ENCODE measurements at places on chromosomes 5 and 9. TPM values are rescaled to one million over a fixed set of nuclear protein-coding genes. Genes with fewer than 3 reads are reported as not detected.

SLC31A1 gene
- total RNA-seq, result 21.6 TPM

TRIM7 gene
- 12.6 TPM for total RNA-seq

MAMDC2 gene
- total RNA-seq, result 18.4 TPM

DNA sequence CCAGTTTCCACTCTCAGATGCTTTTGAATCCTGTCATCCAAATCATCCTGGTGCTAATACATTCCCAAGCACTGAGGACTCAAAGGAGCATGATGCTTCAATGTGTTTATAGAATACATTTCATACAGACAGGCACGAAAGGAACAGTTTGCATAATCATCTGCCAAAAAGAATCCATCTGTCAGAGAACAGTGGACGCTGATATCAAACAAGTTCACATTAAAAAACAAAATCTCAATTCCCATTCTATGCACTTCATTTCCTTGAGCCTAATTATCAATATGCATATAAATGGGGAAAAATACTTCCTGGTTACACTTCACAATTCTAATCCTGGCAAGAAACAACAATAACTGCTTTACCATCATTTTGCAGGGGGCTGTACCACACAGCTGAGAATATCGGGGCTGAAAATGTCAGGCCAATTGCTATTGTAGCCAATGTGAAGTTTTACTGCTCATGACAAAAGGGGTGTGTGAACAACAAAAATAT is 125.5 kb upstream of the FAM174A start:
- no peak overlapping the region for H3K4me3 ChIP-seq
- no peaks in the 10 kb centered on the region for H3K36me3 ChIP-seq
- H3K27me3 ChIP-seq, result no peaks in the 10 kb centered on the region
- no peak for DNase-seq
- H3K27ac ChIP-seq, result no peak overlapping the region

PCDHGA12 gene
- 13.5 TPM for total RNA-seq

GRCh38 chr9:16960084-16960483 is 89.6 kb upstream of the BNC2 start:
- no peaks in the 10 kb centered on the region for H3K36me3 ChIP-seq
- H3K27me3 ChIP-seq, result no peaks in the 10 kb centered on the region
- no peaks in the 10 kb centered on the region for H3K4me1 ChIP-seq
- H3K4me3 ChIP-seq, result no peak overlapping the region
- DNase-seq, result no peak
- no peak overlapping the region for H3K27ac ChIP-seq

KIF24 gene
- total RNA-seq, result 3.5 TPM

- H3K36me3 ChIP-seq, result no peaks in the 10 kb centered on the region
- no peaks in the 10 kb centered on the region for H3K4me1 ChIP-seq
- H3K27me3 ChIP-seq, result no peaks in the 10 kb centered on the region
- H3K27ac ChIP-seq, result no peak overlapping the region
- DNase-seq, result no peak
Observed at GRCh38 chr5:45609661-45610060, 86.5 kb downstream of the HCN1 start.

DNA sequence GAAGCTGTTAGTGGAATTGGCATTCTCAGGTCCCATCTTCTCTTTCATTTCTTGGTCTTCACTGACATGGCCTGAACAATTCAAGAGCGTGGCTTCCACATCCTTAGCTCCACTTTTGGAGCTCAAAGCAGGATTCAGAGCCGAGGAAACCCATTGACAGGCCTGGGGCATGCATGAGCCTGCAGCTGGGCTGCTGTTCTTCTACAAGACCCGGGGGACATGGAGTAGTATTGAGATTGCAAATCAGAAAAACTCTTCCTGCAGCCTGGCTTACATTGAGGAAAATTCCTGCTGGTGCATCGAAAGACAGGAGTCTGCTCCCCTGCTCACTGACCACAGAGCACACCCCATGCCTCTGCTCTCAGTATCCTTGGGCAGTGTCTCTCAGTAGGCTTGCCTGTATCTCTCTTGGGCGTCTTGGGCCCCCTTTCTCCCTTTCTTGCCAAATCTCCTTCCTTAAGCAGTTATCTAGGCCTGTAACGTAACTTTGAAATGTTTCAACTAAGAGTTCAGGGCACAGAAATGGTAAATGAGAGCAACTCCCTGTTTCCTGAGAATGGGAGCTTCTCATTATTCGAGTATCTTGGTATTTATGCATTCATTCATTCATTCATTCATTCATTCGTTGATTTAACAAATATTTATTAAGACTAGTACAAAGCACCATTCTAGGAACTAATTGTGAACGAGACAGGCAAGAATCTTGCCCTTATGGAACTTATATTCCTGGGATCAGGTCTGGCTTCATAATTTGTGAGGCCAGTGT is 603.6 kb upstream of the CLINT1 start:
- DNase-seq, result no peak
- H3K4me1 ChIP-seq, result peaks cover 6% of the 10 kb centered on the region
- H3K27me3 ChIP-seq, result no peaks in the 10 kb centered on the region

- peak overlapping the region; percentile 98 for H3K27ac ChIP-seq
- H3K4me1 ChIP-seq, result peaks cover 70% of the 10 kb centered on the region
- peak; percentile 71 for DNase-seq
- no peaks in the 10 kb centered on the region for H3K36me3 ChIP-seq
Observed at GRCh38 chr5:180799194-180799593, 3.4 kb downstream of the MGAT1 start.
